CD4-positive, alpha-beta T cell treated with Interleukin-21 for 1 hour (primary cell): ENCODE measurements at places on chromosomes 2 and 18.

GRCh38 chr2:222424729-222425671, 657 bp downstream of the SGPP2 start:
- DNase-seq, result peak; percentile 55

DNA sequence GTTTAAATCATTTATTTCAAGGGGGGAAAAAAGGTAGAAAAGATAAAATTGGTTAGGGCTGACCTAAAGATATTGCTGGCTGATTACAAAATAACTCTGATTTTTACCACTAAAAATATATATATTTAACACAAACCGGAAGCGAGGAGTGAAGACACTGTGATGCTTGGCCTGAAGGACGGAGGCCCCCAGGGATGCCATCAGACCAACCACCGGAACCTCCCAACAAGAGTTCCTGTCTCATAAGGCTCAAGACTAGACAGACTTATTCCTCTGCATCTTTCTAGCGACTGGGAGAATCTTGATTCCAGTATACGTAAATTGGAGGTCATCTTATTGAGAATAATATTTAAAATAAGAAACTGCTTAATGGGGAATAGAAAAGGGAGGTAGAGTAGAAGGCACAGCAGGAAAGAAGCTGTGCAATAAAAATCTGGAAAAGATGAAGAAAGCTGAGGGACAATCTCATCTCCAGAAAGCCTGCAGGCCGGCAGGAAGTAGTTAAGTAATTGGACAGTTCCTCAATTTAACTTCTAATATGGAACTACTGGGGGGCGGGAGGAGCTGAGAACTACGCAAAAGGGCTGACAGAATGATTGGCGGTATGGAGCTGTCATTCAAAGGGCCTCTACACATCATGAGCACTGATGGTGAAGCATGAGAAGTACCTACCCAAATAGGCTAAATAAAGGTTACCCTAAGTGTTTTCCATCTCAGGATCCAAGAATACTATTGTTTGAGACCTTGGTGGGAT, 91.1 kb downstream of the DTNB start:
- no peak for DNase-seq

- no peak for DNase-seq
These were observed 80.8 kb upstream of the PAPOLG start for GRCh38 chr2:60675301-60675700.

GRCh38 chr2:20966061-20966595, 77.7 kb downstream of the APOB start:
- no peak for DNase-seq

DNA sequence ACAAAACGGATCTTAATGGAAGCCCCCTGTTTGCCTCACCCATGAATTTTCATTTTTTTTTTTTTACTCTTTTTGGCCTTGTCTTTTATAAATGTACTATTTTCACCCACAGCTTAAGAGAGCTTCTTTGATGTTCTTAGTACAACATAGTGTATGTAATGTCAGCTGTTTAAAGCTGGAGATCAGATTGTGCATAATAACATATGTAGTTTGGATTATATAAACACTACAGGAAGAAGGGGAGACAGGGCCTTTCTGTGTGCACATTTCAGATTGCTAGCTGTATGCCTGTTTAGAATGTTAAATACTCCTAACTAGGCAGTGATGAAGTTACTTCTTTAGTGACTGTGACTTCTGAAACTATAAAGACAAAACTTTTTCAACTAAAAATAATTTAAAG, 2.1 kb upstream of the TANC1 start:
- DNase-seq, result no peak

DNA sequence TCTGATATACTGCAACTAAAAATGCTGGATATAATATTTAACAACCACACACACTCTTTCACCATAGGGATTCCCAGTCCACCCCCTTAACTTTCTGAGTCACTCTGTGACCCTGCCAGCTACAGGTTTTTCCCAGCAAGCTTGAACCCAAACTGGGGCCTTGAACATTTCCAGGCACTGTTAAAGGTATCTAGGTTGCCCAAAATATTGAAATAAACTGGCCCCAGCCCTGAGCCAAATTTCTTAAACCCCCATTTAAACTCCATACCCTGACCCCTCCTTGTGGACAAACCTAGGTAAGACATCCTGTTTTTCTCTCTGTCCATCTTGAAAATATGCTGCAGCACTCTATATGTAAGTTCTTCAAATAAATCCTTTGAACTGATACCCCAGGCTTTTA, 19.7 kb upstream of the DCTN1 start:
- peak; percentile 60 for DNase-seq

DNA sequence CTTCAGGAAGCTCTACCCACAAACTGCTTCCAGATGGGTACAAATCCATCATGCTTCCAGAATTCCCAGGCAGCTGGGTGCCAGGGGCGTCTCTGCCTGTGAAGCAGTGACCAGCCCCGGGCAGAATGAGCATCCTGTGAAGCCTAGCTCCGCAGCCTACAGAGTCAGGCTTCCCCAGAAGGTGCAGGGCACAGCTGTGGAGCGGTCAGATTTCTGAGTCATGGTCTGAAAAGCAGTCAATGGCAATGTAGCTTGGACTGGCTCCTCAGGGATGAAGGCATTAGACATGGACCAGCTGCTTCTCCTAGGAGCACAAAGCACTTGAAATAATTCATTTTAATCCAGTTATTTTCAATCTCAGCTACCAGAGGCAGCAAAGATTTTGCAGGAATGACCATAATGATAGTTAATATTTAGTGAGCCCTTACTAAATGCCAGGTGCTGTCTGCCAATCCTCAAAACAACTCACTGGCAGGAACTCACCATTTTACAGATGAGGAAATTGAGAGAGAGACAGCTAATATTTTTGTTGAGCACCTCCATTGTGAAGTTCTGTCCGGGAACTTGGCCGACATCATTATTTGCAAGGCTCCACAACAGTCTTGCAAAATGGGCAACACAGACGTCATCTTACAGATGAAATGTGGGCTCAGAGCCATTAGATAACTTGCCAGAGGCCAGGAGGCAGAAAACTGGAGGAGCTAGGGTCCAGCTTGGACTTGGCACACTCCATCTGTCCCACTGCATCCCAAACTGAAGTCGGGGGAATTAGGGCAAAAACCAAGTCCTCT, 31.7 kb downstream of the ACMSD start:
- DNase-seq, result no peak

- no peak for DNase-seq
These were observed 307.2 kb downstream of the FBXO15 start for GRCh38 chr18:73840319-73840945.

DNA sequence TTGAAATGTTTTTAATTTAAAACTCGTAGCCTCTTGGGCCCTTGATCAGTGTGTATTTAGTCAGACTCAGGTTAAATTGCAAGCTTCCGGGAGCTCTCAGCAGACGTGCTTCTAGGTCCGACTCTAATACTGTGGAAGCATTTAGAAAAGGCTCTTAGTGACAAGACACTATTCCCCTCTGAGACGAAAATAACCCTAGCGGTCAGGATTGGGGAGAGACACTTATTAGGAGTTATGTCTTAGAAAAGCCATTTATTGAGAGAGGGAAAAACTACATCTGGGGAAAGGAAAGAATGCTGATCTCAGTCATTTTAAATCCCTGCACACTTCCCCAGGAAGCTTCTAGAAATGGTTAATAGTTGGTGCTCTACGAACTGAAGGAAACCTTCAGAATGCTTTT, 110.5 kb upstream of the NCK2 start:
- DNase-seq, result no peak

DNA sequence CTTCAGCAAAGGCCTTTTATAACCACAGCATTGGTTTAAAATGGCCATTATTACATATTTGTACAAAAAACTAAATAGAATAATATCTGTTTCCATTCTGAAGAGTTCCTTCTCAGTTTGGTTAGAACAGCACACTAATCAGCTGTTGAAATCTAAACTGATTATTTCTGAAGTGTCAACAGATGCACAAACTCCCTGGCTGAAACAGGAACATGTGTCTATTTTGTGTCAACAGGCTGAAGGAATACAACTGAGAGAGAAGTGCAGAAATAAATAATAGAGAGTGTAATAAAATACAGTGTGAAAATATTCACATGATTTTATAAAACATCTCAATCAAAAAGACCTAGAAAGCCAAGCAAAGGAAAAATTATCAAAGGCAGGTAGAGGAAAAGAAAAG, 29.7 kb downstream of the IKZF2 start:
- DNase-seq, result no peak

- peak; percentile 17 for DNase-seq
These were observed 584 bp upstream of the DNER start for GRCh38 chr2:229714736-229715541.

DNA sequence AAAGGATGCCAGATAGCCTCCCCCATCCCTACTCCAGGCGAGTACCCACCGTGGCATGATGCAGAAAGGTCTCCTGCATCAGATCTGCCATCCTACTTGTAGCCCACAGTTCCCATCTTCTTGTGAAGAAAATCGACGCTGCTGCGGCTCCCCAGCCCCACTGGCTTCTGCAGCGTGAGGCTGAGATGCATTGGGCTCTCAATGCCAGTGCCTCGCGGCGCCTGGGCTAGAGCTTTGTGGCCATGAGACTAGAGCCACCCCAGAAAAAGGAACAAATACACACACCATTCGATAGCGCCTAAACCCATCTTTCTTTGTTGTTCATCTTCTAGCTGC, 2.8 kb downstream of the NOL4 start:
- DNase-seq, result no peak

DNA sequence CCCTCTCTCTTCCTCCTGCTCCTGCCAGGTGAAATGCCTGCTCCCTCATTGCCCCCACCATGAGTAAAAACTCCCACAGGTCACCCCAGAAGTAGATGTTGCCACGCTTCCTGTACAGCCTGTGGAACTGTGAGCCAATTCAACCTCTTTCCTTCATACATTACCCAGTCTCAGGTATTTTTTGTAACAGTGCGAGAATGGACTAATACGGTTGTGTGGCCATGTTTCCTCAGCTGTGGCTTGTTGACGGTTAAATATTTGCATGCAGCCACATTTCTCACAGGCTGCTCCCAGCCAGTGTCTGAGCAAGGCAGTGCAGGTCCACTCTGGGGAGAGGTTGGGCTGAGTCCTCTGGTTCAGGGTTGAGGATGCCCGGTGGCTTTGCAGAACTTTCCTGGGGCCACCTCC, 27.8 kb upstream of the COPS8 start:
- DNase-seq, result no peak

GRCh38 chr2:237358721-237359517, 55.0 kb downstream of the COL6A3 start:
- DNase-seq, result no peak

DNA sequence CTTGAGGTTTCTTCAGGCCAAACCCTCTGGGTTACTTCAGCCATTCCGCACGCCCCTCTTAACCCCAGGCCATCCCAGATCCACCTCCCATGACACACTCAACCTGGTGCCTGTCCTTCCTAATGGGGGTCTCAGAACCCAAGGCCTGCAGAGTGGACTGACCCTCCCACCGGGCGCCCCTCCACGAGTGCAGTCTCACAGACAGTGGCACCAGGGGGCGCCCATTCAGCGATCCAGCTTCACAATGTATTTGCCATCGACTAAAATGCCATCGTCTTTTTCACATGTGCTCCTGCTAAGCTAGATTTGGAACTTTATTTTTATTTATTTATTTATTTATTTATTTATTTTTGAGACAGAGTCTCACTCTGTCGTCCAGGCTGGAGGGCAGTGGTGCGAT, 38.5 kb downstream of the INPP5D start:
- DNase-seq, result no peak

DNA sequence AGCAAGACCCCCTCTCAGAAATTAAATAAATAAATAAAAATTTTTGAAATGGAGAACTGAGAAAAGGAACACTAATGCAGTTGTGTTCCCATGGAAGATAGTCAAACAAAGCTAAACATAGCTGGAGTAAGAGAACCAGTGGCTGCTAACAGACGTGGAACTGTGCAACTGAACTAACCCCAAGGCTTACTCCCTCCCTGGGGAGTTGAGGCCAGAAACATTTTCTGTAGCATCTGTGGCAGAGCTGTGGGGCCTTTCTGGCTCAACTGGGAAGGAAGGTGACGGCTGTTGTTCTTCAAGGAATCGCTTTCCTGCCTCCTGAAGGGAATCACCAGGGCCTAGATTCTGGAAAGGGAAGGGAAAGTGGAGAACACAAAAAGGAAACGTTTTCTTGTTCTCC, 53.9 kb upstream of the B3GNT2 start:
- no peak for DNase-seq
